T-helper 9 cell (primary cell): ENCODE measurements at places on chromosomes 5 and 9.
A peak's percentile ranks its signal among the peaks of the same experiment; 100 is the strongest.

GRCh38 chr9:16640649-16641048 is 229.8 kb downstream of the BNC2 start:
- no peak for DNase-seq

DNA sequence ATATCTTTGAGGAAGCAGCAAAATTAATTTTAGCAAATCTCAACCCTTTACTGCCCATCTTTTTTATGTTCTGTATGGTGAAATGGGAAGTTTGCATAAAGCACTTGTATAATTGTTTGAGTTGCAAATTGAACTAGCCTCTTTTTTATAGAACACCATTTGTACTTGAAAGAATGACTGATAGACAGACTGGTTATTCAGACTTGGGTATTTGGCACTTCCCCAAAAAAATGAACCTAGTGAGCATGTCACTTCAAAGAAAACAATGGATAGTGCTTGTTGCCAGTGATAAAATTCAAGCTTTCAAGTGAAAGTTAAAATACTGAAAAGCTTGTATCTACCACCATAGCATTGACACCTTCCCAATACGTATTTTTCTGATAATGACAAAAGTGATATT is 115.8 kb downstream of the ERCC6L2 start:
- no peak for DNase-seq

- no peak for DNase-seq
Measured at GRCh38 chr9:31323726-31324444, 1060.6 kb upstream of the ACO1 start.

GRCh38 chr9:116372081-116372673 is 218.6 kb downstream of the PAPPA start:
- no peak for DNase-seq

- no peak for DNase-seq
Measured at GRCh38 chr5:109089191-109089590, 320.6 kb downstream of the PJA2 start.

- DNase-seq, result peak; percentile 41
Measured at GRCh38 chr5:55903121-55903701, 52.1 kb downstream of the IL31RA start.

DNA sequence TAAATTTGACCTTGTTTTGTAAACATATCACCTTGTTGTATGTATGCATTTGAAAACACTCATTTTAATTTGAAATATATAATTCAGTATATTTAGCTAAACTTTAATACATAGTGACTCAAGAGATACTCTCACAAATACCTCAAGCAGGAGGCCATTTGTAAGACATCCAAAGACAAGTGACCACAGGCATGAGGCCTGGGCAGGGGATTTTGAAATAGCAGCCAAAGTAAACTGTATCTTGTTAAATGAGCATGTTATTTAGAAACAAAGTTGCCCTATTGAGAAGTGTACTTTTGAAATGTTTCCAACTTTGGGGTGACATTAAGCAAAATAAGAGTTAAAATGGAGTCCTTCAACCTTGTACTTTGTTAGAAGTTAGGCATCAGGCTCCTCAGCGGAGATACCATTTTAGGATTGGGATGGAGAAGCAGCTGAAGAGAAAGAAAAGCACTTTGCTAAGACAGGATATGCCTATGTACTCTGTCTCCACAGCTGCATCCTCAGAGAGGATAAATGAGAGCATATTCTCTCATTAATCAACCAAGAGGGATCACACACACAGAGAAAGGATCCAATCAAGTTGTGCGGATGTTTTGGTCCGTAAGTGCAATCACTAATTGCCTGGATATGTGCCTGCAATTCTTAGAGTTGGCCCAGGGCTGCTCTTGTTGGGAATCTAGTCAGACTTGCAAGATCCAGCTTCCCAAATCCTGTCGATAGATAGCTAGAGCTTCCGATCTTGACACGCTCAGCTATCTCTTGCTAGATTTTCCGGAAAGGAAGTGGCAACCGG is 157.5 kb upstream of the HAPLN1 start:
- no peak for DNase-seq

DNA sequence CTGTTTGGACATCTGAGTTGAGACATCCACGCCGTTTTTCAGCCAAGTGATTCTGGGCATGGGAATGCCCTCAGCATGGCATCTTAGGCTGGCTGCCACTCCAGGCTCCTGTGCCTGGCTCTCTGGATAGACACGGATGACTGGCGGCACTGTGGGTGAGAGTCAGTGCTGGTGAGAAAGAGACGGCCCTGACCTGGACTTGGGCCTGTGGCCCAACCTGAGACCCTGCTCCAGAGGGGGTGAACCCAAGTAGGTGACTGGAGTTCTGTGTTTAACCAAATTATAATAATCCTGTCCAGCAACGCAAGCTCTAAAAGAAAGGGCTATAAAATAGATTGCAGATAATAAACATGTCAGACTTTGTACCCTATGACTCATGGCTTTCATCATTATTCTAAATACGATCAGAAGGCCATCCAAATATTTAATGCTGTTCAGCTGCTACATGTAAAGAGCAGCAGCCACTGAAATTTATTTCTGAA is 173.9 kb downstream of the HSPA4 start:
- no peak for DNase-seq

DNA sequence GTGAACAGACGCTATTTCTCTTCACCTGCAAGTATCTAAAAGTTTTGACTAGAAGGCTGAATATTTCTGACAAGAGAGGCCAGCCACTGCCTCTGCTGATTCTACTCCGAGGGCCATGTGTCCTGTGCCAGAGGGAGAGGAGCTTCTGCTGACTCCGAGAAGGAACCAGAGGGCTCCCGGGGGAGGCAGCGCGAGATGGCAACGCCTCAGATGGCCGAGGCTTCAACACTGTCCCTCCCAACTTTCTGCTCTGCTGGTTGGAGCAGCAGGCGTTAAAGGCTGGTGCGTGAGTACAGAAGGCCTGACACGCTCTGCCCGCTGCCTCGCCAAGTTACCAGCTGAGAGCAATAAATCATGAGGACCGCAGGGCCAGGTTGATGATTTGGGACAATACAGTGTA is 178.8 kb downstream of the GAPVD1 start:
- DNase-seq, result no peak

DNA sequence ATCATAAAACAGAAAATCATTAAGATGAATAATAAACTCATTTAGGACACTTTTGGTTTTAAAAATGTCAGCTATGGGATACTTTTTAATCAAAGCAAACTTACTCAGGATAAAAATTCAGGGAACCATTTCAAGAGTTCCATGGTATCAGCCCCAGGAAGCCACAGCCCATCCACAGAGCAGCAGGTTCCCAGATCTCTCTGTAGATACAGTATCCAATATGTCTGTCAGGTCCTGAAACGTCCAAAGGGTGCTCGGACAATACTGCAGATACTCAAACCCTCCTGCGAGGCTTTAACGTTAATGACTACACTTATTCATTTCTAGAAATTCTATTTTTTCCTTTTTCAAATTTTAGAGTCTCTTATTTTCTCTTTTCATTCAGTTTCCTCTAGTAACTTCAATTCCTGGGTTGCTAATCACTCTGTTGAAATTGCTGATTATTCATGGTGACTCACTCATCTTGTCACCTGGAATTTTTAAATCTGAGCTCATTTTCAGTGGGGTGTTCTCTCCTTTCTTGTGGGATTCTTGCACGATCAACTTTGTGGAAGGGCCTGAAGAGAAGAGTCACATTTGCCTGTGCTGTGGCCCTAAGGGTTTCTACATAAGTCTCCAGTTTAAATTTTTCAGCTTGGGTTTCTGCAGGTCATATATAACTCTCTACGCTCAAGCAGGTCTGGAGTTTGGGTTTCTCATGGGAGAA is 435.8 kb downstream of the CTNND2 start:
- no peak for DNase-seq

DNA sequence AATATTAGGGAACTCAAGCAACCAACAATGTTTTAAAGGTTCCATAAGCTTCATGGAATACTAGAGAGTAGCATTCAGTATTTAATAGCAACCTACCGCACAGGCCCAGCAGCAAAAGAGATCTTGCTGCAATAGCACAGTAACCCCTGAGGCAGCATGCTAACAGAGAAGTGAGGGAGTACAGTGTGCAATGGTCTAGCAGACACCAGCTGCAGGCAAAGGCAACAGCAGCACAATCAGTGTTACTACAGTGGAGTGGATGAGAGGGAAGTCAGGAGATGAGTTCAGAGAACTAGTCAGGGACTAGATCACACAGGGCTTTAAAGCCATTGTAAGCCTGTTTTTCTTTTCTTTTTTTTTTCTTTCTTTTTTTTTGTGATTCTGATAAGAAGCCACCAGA is 2.8 kb downstream of the TICAM2 start:
- no peak for DNase-seq

DNA sequence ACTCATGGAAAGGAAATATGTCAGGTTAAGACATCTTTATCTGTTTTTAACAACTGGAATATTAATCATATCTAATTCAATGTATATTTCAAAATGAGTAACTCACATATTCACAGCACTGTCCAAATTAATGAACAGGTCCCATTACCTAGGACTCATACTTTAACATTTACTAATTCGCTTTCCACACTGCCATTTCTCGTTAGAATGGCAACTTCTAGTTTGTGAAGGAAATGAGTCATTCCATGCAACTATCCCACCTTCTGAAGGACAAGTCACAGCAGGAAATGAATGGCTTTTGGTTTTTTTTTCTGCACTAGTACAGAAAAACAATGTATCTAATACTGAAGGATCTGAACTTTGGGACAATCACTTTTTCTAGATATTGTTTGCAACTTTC is 24.6 kb upstream of the IFNK start:
- no peak for DNase-seq

- no peak for DNase-seq
Measured at GRCh38 chr9:120710110-120710981, 3.9 kb downstream of the MEGF9 start.
